ENCODE measurements at places on chromosomes 13 and 19.

DNA sequence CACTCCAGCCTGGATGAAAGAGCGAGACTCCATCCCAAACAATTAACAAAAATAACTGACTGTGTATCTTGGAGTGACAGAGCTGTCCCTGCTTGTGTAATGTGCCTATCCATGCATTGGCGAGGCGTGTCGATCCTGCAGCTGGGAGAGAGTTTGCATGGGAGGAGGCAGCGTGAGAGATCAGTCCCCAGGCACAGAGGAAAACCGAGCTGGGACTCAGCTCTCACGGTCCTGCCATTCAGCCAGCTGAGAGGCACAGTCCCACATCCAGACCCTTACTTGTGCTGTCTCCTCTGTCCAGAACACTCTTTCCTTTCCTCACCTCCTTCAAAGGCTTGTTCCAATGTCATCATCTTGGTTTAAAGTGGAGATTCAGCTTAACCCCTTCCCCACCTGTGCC, 11.9 kb upstream of the SULT2B1 start:
- DNase-seq, result no peak

GRCh38 chr13:103692442-103692841, 626.2 kb upstream of the SLC10A2 start:
- DNase-seq, result no peak

DNA sequence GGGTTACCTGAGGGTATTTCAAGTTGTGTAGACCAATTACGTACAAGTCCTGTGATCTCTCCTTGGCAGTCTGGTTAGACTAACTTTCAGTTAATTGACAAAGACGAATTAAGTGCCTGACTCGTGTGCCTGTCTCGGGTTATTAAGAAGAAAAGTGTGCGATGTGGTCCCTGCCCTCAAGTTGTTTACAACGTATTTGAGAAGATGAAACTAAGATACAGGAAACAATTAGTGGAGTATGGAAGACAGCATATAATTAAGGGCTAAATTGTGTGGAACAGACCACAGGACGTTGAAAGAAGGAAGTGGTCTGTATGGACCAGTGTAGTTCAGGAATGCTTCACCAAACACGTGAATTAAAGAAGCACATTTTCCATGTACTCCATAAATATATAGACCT, 49.2 kb downstream of the KLF5 start:
- DNase-seq, result no peak

DNA sequence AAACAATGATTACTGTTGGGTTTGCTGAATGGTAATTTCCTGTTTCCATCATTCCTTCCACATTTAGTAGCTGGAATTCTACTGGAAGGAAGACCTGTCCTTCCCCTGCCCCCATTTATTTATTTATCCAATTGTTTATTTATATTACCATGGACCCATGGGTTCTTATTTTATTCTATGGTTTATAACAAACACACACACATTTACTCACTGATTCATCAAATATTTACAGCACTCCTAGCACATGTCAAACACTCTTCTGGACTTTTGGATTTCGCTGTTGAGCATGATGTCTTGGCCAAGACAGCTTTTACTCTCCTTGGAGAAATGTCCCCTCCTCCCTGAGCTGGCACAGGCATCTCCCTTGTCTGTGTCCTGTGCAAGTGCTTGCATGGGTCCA, 227.8 kb upstream of the MAB21L1 start:
- no peak for DNase-seq

- no peak for DNase-seq
Measured at GRCh38 chr19:50205681-50206138, 2.3 kb downstream of the MYH14 start.

DNA sequence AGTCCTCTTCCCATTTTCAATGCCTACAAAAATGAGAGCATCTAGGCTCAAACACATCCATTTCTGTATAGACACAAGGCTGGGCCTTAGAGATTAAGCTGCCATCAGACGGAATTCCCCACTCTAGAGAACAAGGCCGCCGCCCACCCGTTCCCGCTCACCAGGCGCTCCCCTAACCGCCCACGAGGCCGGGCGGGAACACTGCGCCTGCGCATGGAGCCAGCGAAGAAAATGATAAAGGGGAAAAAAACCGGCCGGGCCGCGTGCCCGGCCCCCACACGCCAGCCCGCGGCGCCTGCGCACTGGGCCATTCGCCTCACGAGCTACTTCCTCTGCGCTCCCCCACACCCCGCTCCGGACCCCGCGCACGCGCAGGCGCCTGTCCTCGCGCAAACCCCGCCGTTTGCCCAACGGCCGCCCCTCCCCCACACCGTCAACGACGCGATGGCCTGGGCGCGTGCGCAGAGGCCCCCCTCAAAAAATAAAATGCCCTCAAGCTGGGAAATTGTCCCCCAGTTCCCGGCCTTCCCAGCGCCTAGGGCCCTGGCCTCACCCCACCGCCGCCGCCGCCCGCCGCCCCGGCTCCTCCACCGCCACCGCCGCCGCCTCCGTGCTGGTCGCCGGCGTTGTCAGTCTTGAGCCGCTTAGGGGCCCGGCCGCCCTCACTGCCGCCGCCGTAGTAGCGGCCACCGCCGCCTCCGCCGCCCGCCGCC, 483 bp downstream of the HNRNPL start:
- DNase-seq, result peak; percentile 91

DNA sequence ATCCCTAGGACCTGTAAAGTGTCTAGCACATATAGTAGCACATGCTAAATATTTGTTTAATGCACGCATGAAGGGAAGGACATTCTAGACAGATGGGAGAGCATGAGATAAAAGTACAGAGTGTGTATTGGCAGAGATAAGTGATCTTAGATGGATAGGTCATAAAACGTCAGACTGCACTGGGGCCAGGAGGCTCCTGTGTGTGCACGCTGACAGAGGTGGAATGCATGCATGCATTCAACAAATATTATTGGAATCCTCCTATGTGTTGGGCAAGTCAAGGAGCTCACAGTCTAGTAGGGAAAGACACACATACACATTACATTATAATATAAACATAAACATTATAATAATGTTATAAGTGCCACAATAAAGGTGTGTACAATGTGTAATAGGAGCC, 73.3 kb downstream of the FGF9 start:
- no peak for DNase-seq

- no peak for DNase-seq
Measured at GRCh38 chr19:10292789-10293636, 3.3 kb downstream of the ICAM5 start.

DNA sequence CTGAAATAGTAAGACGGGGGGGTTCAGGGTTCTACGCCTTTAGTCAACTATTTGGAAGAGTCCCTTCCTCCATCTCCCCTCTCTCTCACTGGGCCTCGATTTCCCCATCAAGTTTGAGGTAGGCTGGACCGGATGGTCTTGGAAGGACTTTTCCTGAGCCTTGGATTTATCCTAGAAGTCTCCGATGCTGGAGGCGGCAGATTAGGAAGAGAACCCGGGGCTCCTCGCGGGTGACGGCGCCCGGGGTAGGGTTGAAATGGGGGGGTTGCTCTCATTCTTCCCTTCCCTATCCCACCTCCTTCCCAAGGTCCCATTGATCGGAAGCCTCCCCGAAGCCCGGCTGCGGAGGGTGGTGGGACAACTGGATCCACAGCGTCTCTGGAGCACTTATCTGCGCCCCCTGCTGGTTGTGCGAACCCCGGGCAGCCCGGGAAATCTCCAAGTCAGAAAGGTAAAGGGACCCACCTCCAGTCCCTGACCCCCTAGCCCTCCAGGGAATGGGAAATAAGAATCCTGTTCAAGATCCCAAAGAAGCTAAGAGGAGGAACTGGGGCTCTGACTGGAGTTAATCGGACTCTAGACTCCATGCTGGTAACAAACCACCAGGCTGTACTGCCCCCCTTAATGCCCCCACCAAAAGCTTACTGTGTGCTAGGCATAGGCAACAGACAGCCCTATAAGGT, 781 bp downstream of the QPCTL start:
- DNase-seq, result no peak

DNA sequence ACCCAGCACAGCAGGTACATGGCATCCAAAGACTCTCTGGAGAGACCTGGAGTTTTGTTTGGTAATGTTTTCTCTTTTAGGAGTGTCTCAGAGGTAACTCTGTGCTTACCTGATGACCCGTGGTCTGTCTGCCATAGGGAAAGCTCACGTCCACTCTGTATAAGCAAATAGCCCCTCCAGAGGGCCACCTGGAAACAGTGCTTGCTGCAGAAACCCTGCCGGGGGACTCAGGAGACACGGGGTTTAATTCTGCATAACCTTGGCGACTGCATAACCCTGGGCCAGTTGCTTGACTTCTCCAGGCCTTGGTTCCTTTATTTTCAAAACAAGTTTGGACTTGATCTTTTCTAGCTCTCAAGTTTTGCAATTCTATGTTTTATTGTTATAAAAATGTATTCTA, 187.2 kb upstream of the SOX1 start:
- no peak for DNase-seq

DNA sequence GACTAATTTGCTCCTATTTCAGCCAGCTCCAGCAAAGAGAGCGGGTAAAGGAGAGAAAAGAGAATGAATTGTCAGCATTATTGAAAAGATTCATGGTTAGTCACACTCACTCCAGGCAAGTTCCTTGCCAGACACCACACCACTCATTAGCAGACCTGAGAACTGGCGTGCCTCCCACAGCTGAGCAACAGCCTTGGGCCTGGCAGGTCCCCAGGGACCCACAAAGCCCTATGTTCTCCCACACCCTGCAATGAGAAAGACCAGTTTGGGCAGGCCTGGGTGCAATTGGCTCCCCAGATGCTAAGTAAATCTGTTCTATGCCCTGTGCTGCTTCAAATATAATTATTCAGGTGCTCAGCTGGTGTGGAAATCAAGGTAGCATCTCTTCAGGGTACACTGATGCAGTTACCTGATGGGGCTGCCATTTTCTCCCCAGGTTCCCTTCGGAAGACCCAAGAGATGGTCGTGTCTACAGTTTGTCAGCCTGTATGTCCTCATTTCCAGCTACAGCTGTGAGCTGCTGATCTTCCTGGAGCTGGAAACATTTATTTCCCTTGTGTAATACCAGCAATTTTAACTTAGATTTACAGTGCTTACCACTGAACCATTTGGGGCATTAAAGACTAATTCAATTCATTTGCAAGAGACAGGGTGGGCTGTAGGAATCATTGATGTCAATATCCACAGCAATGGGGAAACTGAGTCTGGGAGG, 405.0 kb downstream of the COG6 start:
- no peak for DNase-seq

GRCh38 chr13:65378943-65379519, 1851.1 kb downstream of the PCDH9 start:
- DNase-seq, result no peak

Measured in activated CD8-positive, alpha-beta memory T cell treated with anti-CD3 and anti-CD28 coated beads for 1 hour (primary cell).